ENCODE measurements at places on chromosomes 3 and 15.

- DNase-seq = no peak
Measured at GRCh38 chr15:60396560-60396957, 1.2 kb downstream of the ANXA2 start.

DNA sequence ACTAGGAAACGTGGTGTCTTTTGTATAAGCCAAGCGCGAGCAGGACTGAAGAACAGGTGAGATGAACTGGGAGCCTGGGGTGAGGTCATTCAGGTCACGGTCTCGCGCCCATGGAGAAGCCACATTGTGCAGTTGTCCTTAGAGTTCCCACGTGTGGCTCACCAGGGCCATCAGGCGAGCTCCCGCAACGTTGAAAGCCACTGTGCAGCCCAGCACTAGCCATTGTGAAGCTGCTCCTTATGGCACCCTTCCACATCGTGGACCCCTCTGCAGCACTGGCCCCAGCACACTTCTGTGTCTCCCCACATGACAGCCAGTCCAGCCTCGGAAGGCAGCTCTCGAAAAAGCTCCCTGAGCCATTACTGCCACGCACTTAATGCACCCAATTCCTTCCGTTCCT, 7.6 kb upstream of the APBA2 start:
- DNase-seq = no peak

DNA sequence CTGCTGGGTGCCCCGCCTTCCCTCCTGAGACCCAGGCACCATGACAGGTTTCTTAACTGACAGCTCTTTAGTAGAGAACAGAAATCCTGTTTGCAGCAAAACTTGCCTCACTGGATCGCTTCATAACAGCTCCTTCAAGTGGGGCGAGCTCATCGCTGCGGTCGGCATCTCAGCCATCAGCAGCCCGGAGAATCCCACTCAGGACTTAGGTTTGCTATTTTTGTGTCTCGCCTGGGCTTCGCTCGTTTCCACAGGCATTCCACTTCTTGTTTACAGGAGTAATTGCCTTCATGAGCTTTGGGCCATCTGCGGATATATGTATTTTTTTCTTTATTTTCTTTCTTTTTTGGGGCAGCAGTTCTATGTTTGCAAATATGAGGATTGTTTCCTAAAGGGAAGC, 15.7 kb downstream of the KLF13 start:
- DNase-seq = no peak

DNA sequence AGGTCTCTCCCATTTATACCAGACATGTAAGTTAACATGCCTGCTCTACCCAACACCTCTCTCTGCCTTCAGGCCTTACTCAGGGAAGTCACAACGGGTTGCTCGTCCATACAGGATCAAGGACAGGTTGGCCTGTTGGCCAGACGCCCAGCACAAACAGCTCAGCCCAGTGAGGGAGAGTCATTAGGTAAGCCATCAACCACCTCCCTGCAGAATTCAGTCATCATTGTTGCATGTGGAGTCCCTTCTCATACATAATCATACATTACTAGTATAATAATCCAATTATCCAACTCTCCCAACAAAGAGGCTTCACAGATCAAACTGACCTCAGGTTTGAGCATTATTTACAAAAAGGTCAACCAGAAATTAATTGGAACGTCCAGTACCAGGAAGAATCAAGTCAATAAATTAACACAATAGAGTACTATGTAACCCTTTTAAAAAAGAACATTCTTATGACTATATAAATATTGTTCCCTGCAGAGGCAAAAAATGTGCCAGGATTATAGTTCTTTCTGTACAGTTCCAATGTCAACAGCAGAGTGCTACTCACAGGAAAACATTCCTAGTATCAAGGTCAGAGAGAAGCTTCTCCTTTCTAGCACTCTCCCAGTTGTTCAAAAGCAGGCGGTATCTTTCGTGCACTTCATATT, 33.2 kb downstream of the HOMER2 start:
- no peak for DNase-seq

- DNase-seq = no peak
Measured at GRCh38 chr3:170437696-170438407, 19.2 kb downstream of the CLDN11 start.

GRCh38 chr15:80066912-80067311, 7.4 kb downstream of the ZFAND6 start:
- DNase-seq = no peak

GRCh38 chr3:11619946-11620652, 23.6 kb downstream of the VGLL4 start:
- DNase-seq = no peak

GRCh38 chr3:109899925-109900324, 562.6 kb upstream of the DPPA4 start:
- DNase-seq = no peak

DNA sequence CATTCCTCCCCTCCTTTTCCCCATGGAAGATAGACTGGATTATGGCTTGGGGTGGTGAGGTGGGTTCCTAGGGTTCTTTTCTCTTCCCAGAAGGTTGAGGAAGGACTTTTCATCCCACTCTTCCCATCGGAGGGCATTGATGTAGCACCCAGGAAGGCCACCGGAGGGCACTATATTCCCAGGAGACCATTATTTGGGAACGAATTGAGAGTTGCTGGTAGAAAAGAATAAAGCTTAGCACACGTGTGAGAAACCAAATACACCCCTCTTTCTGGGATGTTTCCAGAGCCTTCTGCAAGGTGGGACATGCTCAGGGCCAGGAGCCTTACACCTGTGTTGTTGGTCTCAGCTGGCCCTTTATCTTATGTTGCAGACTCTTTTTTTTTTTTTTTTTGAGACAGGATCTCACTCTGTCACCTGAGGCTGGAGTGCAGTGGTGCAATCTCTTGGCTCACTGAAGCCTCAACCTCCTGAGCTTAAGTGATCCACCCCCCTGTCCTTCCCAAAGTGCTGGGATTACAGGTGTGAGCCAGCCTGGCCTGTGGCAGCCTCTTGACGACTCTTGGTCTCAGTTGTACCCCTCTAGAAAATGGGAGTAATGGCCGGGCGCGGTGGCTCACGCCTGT, 6.3 kb upstream of the CDC25A start:
- DNase-seq = no peak
